Activated CD8-positive, alpha-beta memory T cell treated with anti-CD3 and anti-CD28 coated beads for 4 hours (primary cell): ENCODE measurements at places on chromosomes 2 and 18.

DNA sequence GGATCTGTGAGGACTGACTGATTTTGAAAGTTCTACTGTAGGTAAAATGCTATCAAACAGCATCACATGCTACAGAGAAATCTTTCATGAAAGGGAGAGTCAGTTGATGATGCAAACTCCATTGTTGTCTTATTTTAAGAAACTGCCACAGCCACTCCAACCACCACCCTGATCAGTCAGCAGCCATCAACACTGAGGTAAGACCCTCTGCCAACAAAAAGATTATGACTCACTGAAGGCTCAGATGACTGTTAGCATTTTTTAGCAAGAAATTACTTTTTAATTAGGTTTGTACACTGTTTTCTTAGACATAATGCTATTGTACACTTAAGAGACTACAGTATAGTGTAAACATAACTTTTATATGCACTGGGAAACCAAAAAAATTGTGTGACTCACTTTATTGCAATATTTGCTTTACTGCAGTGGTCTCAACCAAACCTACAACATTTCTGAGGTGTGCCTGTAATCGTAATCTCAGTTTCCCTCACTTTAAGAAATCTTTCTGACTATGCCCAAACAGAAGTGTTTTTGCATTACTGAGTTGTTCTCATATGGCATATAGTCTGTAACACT, 42.8 kb downstream of the METTL8 start:
- no peak for DNase-seq

DNA sequence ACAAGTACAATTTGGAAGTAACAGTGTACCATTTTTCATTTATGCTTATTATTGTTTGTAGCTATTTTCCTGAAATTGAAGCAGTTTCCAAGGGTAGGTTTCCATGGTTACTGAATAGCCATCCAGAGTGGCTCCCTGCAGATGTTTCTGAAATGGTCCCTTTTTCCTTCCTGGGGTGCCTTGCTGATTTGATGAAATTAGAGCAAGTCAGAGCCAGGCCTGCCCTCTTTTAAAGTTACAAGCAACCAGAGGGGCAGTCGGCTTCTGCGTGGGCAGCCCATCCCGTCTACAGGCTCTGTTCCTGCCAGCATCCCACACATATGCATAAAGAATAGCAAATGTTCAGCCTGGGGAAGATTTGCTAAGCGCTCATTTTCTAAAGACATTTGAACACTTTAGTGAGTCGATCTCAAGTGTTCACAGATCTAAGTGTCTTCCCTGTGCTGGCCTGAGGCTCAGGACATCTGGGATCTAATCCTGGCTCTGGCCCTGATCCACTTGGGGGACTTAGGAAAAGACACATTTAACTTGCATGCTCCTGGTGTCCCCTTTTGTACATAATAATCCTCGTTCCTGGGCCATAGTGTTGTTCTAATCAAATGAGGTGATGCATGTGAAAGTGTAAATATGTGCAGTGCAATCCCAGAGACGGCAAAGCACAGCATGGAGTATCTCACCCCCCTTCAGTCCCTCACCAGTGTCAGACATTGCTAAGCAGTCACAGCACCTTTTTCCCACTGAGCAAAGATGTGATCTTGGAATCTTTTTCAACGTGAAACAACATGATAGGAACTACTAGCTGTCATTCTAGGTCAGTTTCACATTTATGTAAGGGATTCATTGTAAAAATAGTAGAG, 92.2 kb downstream of the STPG4 start:
- DNase-seq: no peak

GRCh38 chr2:43984533-43984932, 11.3 kb downstream of the LRPPRC start:
- no peak for DNase-seq

GRCh38 chr2:26355038-26355995, 8.7 kb upstream of the ADGRF3 start:
- DNase-seq: no peak

DNA sequence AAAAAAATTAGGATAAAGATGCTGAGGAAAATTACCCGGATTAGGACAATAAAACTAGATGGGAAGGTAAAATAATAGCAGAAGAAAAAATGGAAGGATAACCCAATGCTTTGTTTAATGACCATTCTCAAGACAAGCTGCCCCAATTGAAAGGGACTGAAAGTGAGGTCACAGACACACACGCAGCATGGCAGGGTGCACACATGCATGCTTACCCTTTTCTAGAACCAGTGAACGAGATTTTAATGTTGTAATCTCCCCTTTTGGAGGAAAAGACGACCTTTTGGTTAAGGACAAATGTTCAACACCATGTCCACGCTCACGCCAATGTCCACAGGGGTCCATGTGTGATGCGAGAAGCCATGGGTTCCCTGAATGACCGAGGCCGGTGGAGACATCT, 70.9 kb downstream of the DDX1 start:
- DNase-seq: no peak

GRCh38 chr18:39845106-39845505, 2109.9 kb upstream of the PIK3C3 start:
- no peak for DNase-seq

- no peak for DNase-seq
These were observed 221.3 kb upstream of the ITGA4 start for GRCh38 chr2:181235683-181236459.

- no peak for DNase-seq
These were observed 97.2 kb downstream of the IRS1 start for GRCh38 chr2:226702376-226702775.

DNA sequence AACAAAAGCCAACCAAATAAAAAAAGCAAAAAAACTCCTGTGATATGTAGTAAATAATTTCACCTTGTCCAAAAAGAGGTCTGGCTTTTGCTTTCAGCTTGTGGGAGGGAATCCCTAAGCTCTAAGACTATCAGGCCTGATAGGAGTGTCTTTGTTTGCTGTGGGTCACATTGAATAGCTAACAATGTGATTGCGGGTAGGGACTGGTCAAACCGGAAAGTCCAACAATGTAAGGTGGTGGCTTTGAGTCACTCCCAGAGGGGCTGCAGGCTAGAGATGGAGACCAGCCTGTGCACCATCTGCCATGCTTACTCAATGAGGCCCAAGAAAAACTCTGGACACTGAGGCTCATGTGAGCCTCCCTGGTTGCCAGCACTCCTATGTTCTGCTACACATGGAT, 192.9 kb downstream of the TFCP2L1 start:
- DNase-seq: no peak

- DNase-seq: no peak
These were observed 117.8 kb downstream of the ACKR3 start for GRCh38 chr2:236687296-236687965.

DNA sequence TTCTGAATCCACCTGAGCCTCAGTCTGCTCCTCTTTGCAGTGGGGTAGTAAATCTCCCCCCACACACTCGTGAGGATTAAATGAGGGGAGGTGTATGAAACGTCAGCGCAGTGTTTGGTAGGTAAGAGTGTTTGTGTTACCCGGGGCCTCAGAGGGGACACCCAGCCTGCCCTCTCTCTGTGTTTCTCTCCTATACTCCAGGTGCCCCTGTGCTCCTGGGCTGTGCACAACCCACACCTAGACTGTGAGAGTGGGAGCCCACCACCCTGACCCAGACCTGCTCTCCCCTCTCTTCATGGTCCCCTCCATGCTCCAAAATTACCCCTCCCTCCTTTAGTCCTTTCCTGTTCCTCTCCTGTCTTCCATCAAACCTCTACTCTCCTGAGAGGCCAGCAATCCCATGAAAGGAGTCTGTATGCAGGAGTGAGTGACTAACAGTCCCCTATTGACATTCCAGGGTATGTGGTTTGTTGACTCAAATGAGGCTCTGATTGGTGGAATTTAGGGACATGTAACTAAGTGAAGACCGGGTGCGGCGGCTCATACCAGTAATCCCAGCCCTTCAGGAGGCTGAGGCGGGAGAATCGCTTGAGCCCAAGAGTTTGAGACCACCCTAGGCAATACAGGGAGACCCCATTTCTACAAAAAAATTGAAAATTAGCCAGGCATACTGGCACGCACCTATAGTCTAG, 10.4 kb downstream of the CIB4 start:
- DNase-seq: no peak

DNA sequence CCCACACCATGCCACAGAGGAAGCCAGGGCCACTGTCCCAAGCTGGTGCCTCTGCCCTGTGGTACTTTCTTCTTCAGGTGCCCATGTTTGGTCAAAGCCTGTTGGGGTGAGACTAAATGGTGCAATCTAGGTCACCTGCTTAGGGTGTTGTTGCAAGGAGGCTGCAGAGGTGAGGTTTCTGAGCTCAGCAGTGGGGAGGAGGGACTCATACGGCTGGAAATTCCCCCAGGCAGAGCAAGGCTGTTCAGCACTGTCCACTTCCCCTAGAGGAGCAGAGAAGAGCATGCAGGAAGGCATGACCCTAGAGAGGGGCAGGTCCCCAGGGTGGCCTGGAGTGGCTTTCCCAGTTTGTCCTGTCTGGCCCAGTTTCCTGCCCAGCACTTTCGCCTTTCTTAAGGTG, 211.0 kb downstream of the HAUS1 start:
- DNase-seq: no peak

- DNase-seq: no peak
These were observed 145.5 kb downstream of the ADCYAP1 start for GRCh38 chr18:1050012-1050657.

- no peak for DNase-seq
These were observed 490.6 kb downstream of the THSD7B start for GRCh38 chr2:137255990-137256389.

- no peak for DNase-seq
These were observed 314.9 kb downstream of the EIPR1 start for GRCh38 chr2:3062476-3063260.

DNA sequence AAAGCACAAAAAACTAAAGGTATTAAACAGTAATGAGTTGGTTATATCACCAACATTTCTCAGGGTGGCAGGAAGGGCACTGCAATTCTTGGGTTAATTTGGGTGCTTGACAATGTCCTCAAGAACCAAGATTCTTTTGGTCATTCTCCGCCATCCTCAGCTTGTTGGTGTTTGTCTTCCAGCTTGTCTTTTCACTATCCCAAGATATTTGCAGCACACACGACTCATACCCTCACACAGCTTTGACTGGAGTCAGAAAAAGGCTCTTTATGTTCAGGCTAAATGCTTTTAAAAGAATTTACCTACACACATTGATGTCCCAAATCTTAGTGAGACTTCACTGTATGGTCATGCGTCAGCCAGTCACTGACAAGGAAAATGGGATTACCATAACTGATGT, 12.5 kb downstream of the GREB1L start:
- no peak for DNase-seq

GRCh38 chr18:49846361-49846662, 33.0 kb upstream of the ACAA2 start:
- DNase-seq: no peak

GRCh38 chr2:178320011-178320585, 125.8 kb downstream of the OSBPL6 start:
- DNase-seq: no peak

DNA sequence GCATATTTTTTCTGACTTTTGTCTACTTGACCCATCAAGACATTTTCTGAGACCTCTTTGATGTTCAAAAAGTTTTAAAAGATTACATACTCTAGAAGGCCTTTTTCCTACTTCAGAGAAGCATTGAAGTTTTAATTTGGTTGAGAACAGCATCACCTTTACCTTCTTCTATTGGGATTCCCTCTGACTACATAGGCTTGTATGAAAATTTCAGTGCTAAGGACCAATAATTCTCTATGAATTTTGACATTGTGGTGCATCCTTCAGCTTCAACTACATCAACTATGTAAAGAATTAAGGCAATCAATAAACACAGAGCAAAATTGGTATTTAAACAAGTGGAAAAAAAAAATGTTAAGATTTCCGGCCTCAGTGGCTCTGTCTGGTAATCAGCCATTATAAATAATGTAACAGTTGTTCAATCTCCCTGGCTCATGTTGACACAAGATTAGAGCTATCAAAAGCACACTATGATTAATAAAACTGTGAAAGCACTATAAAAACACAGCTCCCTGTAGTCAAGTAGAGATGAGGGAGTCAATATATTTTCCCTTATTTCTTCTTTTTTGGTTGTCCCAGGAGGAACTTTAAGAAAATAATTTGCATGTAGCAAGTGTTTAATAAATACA, 627.0 kb upstream of the SYT4 start:
- DNase-seq: no peak

DNA sequence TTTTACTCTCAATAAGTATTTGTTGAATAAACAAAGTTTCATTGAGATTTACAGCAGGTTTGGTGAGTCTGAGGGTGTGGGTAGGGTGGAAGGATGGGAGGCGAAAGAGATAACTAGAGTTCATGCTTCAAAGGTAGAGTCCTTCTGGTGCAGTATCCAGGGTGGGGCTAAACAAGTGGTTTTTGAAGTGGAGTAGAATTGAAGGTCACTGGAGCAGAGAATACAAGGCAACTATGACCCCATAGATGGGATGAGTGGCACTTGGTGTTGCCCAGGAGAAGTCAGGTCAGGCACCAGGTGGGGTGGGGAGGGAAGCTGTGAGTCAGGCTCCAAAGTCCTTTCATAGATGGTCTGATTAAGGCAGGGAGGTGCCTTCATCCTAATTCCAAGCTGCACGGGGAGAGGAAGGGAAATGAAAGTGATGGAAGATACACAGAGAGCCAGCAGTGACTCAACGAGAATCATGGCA, 6.6 kb upstream of the CAB39 start:
- no peak for DNase-seq

DNA sequence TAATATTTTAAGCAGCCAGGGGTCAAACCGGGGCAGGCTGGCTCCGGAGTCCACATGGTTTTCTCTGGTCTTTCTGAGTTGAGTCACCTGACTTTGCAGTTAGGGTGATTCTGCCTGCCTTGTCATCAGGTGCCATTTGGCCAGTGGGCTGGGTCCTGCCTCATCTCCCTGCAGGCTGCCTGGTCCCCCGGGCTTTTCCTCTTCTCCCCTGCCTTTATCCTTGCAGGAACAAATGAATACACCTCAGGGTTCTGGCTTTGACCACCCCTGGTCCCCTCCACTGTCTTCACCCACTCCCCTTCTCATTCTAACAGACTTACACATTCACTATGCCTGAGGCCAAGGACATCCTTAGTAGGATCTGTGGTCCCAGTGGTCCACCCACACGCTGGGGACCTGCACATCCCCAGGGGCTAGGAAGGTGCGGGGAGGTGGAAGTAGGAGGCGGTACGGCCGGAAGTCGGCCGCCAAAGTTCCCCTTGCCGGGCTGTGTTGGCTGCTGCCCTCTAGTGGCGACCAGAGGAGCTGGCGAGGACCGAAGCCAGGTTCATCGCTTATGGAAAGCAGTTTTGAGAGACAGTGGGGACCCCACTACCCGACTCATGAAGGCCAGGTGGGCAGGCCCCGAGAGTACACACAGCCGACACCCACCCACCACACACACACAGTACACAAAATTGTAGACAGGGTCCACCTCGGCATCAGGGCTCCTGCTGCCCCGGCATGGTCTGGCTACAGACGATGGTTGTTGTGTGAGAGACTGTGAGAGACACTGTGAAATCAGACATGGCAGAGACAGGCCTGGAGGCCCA, 6.3 kb upstream of the TEX261 start:
- peak; percentile 66 for DNase-seq

DNA sequence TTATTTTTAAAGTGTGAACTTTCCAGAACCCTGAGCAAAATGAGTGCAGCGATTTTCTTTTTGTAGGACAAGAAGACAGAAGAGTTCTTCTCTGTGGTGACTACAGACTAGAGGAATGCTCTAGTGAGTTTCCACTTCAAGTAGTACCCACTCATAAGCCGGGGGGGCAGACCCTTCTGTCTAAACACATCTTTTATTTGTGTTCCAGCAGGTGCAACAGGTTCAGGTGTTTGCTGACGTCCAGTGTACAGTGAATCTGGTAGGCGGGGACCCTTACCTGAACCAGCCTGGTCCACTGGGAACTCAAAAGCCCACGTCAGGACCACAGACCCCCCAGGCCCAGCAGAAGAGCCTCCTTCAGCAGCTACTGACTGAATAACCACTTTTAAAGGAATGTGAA, 25.2 kb downstream of the PTRHD1 start:
- DNase-seq: no peak
